Ovary (tissue), 10 donors: ENCODE measurements at places on chromosomes 7 and 10. TPM values are rescaled to one million over a fixed set of nuclear protein-coding genes. Genes with fewer than 3 reads are reported as not detected.

DNA sequence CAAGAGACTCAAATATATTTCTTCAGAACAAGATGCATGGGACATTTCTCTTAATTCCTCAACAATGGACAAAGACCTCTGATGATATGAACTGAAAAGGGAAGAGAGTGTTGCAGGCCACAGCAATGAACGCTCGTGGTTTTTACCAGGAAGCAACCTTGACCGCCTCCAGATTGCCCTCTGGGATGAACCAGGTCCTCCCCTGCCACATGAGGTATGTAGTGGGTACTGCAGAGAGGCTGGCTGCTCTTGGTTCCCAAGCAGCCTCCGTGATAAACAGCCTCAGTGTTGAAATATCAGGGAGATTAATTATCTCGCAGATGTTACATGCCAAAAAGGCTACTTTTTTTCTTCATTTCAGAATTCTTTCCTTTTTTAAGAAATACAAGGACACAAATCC, 338.8 kb downstream of the ELMO1 start:
- no peak for DNase-seq
- peaks cover 6% of the 10 kb centered on the region for H3K4me1 ChIP-seq
- no peaks in the 10 kb centered on the region for H3K36me3 ChIP-seq
- H3K27ac ChIP-seq = no peak overlapping the region
- no peak overlapping the region for H3K4me3 ChIP-seq

DNA sequence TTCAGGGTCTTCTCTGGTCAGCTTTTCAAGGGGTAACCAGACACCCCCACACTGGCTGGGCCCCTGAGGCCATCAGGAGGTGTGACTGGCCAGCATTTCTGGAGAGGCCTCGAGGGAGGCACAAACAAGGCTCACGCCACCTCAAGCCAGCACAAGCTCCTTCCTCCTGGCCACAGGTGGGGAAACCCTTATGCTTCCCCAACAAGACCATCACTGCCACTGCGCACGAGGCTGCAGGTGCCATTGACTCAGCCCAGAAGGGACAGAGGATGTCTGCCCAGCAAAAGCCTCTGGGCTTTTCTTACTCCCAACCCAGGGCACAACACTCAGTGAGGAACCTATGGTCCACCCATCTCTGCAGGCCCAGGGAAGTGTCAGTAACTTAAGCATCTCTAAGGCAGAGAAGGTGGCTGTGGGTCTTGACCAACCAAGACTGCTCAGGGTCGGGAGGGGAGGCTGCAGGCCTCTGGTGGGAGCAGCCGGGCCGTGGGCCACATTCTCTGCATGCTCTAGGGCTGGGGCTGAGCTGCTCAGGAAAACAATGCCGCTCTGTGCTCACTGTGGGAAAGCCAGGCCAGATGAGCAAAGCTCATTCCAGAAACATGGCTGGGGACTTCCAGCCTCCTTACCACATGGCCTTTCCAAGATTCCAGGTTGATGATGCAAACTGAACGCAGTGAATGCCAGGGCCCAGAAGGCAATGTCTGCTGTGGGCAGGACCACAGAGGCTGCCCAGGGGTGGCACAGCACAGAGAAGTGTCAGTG, 24.2 kb upstream of the RASSF4 start:
- no peaks in the 10 kb centered on the region for H3K4me1 ChIP-seq
- no peak overlapping the region for H3K27ac ChIP-seq
- no peaks in the 10 kb centered on the region for H3K36me3 ChIP-seq

- H3K4me1 ChIP-seq = no peaks in the 10 kb centered on the region
- H3K36me3 ChIP-seq = no peaks in the 10 kb centered on the region
- no peaks in the 10 kb centered on the region for H3K27me3 ChIP-seq
- no peak overlapping the region for H3K4me3 ChIP-seq
These were observed 1.9 kb upstream of the SUV39H2 start for GRCh38 chr10:14876764-14877163.

- H3K4me1 ChIP-seq = no peaks in the 10 kb centered on the region
- no peaks in the 10 kb centered on the region for H3K27me3 ChIP-seq
- H3K4me3 ChIP-seq = no peak overlapping the region
- no peaks in the 10 kb centered on the region for H3K36me3 ChIP-seq
- H3K27ac ChIP-seq = no peak overlapping the region
These were observed 43.4 kb upstream of the GJD4 start for GRCh38 chr10:35561715-35562114.

GRCh38 chr10:105827133-105827532, 1186.0 kb downstream of the SORCS3 start:
- no peak overlapping the region for H3K27ac ChIP-seq
- DNase-seq = no peak
- H3K36me3 ChIP-seq = no peaks in the 10 kb centered on the region

DNA sequence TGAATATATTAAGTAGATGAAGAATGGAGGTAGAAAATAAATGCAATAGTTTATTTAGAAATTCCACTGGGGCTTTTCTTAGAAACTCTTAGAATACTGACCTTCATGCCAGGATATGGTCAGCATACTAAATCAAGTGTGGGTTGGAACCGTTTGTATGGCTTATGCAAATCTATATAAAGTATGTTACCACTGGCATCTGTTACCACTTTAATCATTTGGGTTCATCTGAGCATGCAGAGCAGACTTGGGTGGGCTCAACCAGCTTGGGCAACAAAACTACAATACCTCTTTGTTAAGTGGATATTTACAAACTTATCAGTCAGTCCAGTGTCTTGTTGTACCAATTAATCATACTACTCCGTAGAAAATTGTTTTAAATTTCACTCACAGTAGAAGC, 125.8 kb downstream of the CRPPA start:
- no peaks in the 10 kb centered on the region for H3K27me3 ChIP-seq
- H3K36me3 ChIP-seq = no peaks in the 10 kb centered on the region
- no peaks in the 10 kb centered on the region for H3K4me1 ChIP-seq
- H3K27ac ChIP-seq = no peak overlapping the region
- no peak for DNase-seq
- H3K4me3 ChIP-seq = no peak overlapping the region

DNA sequence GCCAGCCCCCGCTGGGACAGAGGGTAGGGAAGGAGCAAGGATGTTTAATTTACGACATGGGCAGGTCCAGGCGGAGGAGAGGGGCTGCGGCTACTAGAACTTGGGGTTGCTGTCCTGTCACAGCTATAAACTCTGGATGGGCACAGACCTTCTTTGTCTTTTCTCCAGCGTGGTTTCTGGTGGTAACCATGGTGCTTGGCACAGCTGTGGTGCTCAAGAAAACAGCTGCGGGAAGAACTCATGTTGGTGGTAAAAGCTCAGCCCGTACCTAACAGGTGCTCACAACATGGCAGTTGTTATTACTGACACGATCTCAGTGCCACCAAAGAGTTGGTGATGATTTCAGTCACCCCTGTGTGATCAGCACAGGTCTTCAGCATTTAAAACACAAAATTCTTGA, 13.8 kb downstream of the BAIAP2L1 start:
- DNase-seq = no peak
- H3K4me3 ChIP-seq = no peak overlapping the region
- no peak overlapping the region for H3K27ac ChIP-seq
- H3K36me3 ChIP-seq = no peaks in the 10 kb centered on the region

GRCh38 chr10:85741626-85742300, 624.8 kb downstream of the GRID1 start:
- no peaks in the 10 kb centered on the region for H3K36me3 ChIP-seq
- DNase-seq = no peak
- H3K4me1 ChIP-seq = no peaks in the 10 kb centered on the region
- no peak overlapping the region for H3K27ac ChIP-seq
- no peak overlapping the region for H3K4me3 ChIP-seq

GRCh38 chr10:88095223-88095721, 231.8 kb downstream of the PTEN start:
- H3K36me3 ChIP-seq = no peaks in the 10 kb centered on the region
- H3K4me3 ChIP-seq = no peak overlapping the region
- no peak overlapping the region for H3K27ac ChIP-seq
- H3K27me3 ChIP-seq = no peaks in the 10 kb centered on the region
- DNase-seq = no peak

GRCh38 chr7:144036302-144036885, 12.4 kb upstream of the OR2A5 start:
- DNase-seq = no peak
- no peaks in the 10 kb centered on the region for H3K4me1 ChIP-seq
- H3K27ac ChIP-seq = no peak overlapping the region
- H3K27me3 ChIP-seq = no peaks in the 10 kb centered on the region
- no peaks in the 10 kb centered on the region for H3K36me3 ChIP-seq
- no peak overlapping the region for H3K4me3 ChIP-seq

DNA sequence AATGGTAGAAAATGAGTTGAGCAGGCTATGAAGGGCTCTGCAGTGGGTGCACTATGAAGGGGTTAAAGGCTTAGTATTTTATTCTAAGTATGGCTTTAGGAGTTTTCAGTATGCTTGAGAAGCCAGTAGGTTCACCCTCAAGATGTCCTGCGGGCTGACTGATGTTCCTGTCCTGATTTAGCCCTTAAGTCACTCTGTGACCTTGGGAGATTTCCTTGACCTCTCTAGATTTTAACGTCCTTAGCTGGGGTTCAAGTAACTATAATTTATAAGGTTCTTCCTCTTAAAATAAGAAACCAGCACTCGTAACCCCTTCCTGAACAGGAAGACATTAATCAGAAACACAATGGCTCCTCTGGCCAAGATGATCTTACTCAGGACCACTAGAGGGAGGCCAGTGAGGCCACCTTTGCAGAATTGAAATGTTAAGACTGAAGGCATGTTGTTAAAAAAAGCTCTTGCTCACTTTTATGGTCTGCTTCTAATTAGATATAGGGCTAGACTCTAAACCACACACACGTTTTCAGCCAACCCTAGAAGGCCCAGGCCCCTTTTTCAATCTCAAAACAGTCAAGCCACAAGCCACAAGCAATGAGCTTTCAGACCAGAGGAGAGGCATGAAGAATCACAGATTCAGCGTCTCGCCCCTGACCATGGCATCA, 41.9 kb downstream of the CDK1 start:
- H3K36me3 ChIP-seq = no peaks in the 10 kb centered on the region
- H3K27ac ChIP-seq = no peak overlapping the region
- no peak for DNase-seq
- no peaks in the 10 kb centered on the region for H3K27me3 ChIP-seq
- H3K4me1 ChIP-seq = peaks cover 1% of the 10 kb centered on the region
- no peak overlapping the region for H3K4me3 ChIP-seq

- H3K4me3 ChIP-seq = no peak overlapping the region
- H3K27me3 ChIP-seq = no peaks in the 10 kb centered on the region
- DNase-seq = no peak
- no peaks in the 10 kb centered on the region for H3K36me3 ChIP-seq
- H3K27ac ChIP-seq = no peak overlapping the region
These were observed 160.8 kb downstream of the SPAG6 start for GRCh38 chr10:22505911-22506685.

- H3K27me3 ChIP-seq = no peaks in the 10 kb centered on the region
- H3K27ac ChIP-seq = no peak overlapping the region
- no peaks in the 10 kb centered on the region for H3K4me1 ChIP-seq
- DNase-seq = no peak
These were observed 14.3 kb downstream of the MAD1L1 start for GRCh38 chr7:2218444-2218785.

GRCh38 chr10:103926722-103927319, 8.8 kb upstream of the STN1 start:
- H3K4me1 ChIP-seq = no peaks in the 10 kb centered on the region
- no peaks in the 10 kb centered on the region for H3K36me3 ChIP-seq
- no peak overlapping the region for H3K27ac ChIP-seq
- H3K4me3 ChIP-seq = no peak overlapping the region
- H3K27me3 ChIP-seq = no peaks in the 10 kb centered on the region
- DNase-seq = no peak

DNA sequence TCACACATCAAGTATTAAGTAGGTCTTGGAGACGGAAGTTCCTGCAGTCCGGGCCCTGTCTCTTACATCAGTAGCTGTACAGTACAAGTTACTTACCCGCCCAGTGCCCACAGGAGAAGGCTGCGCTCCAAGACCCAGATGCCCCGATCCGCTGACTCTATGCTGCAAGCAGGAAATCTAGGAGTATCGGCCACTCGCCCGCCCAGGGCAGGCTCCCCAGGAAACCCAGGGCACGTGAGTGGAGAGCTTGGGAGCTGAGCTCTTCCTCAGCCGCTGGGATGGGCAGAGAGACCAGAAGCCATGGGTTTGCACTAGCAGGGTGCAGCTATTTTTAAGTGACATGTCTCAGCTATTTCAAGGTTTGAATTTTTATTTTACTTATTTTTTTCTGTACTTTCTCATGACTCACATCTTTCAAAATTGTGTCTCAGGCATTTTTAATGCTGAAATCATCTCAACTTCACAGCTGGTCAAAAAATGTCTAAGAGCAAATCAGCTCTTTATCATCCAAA, 1.9 kb upstream of the GPER1 start:
- H3K4me1 ChIP-seq = peaks cover 9% of the 10 kb centered on the region
- no peak overlapping the region for H3K4me3 ChIP-seq
- H3K27me3 ChIP-seq = no peaks in the 10 kb centered on the region
- DNase-seq = no peak
- no peaks in the 10 kb centered on the region for H3K36me3 ChIP-seq

GRCh38 chr10:62278441-62278910, 9.8 kb upstream of the RTKN2 start:
- H3K27me3 ChIP-seq = no peaks in the 10 kb centered on the region
- no peak for DNase-seq
- no peak overlapping the region for H3K27ac ChIP-seq

GRCh38 chr10:119608316-119609155, 11.8 kb upstream of the TIAL1 start:
- DNase-seq = peak; percentile 23
- no peaks in the 10 kb centered on the region for H3K4me1 ChIP-seq
- no peaks in the 10 kb centered on the region for H3K36me3 ChIP-seq
- no peak overlapping the region for H3K4me3 ChIP-seq
- no peak overlapping the region for H3K27ac ChIP-seq

DNA sequence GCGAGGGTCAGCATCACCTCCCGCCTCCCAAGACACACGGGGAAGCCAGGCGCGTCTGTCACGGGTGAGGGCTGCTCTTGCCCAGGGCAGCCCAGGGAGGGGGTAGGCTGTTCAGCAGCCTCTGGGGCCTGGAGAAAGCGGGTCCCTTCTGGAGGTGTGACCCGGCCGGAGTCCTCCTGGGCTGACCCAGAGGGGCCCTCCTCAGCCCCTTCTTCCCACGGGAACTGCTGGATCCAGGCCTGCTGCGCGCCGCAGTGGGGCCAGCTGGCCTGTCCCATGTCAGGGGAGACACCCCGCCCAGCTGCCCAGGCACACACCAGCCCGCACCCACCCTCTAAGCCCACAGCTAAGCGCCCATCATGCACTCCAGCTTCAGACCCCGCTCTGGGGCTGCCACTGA, 41.8 kb downstream of the INSIG1 start:
- no peaks in the 10 kb centered on the region for H3K36me3 ChIP-seq
- H3K27ac ChIP-seq = no peak overlapping the region
- H3K4me3 ChIP-seq = no peak overlapping the region

GRCh38 chr7:130353196-130353595, 8.6 kb downstream of the CPA5 start:
- no peaks in the 10 kb centered on the region for H3K27me3 ChIP-seq
- no peaks in the 10 kb centered on the region for H3K36me3 ChIP-seq
- H3K27ac ChIP-seq = no peak overlapping the region
- no peak for DNase-seq

The BLNK gene
- 4.3 TPM for total RNA-seq

The FLNC gene
- 17.3 TPM for total RNA-seq

The KCNIP2 gene
- 2.5 TPM for total RNA-seq

The KEL gene
- total RNA-seq = 0.83 TPM

The CCL24 gene
- total RNA-seq = not detected

The CADPS2 gene
- 17.9 TPM for total RNA-seq

The C10orf105 gene
- total RNA-seq = 0.12 TPM

The SPDYE5 gene
- 0.20 TPM for total RNA-seq
